ENCODE measurements at places on chromosomes 2 and 18.

DNA sequence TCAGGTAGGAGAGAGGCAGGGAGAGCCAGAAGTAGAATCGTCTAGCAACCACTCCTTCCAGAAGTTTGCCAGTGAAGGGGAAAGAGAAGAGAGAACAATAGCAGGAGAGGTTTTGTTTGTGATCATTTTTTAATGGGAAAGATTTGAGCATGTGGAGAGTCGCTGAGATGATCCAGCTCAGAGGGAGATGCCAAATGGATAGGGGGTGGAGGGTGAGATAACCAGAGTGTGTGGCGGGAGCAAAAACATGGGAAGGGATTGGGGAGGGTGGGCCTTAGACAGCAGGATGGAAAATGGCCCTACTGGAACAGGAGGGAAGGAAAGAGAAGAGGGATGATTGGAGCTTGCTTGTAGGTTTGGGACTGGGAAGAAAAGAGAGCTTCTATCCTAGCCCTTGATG is 269.8 kb downstream of the GLI2 start:
- DNase-seq, result no peak

DNA sequence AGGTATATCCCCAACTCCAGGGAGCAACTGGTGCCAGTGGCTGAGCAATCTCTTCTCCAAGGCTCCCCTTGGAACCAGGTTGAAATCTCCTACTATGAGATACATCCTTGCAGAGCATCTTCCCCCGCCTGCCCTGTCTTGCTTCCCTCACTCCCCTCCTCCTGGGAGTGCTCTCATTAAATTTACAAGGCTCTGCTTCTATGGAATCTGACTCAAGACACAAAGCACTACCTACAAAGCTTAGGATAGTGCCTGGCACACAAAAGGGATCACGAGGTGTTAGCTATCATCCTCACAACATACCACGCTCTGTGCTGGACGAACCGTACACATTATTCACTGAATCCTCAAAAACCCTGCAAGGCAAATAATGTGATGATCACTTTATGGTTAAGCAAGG is 121.6 kb downstream of the GALNT14 start:
- no peak for DNase-seq

- no peak for DNase-seq
Observed at GRCh38 chr2:224016963-224017362, 22.1 kb downstream of the SERPINE2 start.

GRCh38 chr2:12774395-12774727 is 57.6 kb downstream of the TRIB2 start:
- DNase-seq, result no peak

- DNase-seq, result no peak
Observed at GRCh38 chr18:37533647-37534584, 31.7 kb downstream of the CELF4 start.

DNA sequence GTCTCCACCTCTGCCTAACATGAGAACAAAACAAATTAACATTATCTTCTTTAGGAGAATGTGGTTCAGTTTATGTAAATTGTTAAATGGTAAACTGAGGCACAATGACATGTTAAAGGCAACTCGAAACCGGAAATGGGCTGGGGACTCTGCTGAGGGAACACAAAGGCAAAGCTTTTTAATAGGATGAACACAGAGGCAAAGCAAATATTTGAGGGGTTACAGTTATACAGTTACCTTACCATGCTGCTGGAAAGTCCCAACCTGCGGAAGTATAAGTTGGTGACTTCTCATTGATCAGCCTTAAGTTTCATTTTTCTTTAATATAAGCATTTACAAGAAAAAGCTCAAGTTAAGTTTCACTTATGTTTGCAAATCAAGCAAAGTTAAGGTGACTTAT is 195.0 kb downstream of the DLGAP1 start:
- DNase-seq, result no peak

GRCh38 chr2:62432407-62432806 is 73.6 kb downstream of the TMEM17 start:
- no peak for DNase-seq
